Nucleus accumbens (tissue), 56 donors: ENCODE measurements at places on chromosomes 2 and 18.

DNA sequence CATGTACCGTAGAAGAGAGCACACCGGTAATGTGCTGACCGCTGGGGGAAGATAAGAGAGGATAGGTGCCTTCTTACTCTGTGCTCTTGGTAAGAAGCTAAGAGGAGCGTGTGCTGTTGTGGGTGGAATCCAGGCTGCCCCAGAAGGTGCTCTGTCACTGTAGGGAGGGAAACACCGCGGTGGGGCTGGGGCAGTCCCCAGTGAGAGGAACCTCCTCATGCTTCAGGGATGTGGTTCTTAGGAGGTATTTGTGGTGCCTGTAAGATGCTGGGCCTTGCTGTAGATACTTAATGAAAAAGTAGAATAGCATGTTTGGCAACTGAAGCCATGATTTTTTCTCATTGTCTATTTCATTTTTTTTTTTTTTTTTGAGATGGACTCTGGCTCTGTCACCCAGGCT is 1.1 kb downstream of the COLEC11 start:
- DNase-seq, result no peak

GRCh38 chr18:45553723-45554388 is 61.4 kb upstream of the SLC14A2 start:
- no peak for DNase-seq

- DNase-seq, result no peak
Measured at GRCh38 chr2:223873672-223874071, 36.3 kb upstream of the AP1S3 start.

DNA sequence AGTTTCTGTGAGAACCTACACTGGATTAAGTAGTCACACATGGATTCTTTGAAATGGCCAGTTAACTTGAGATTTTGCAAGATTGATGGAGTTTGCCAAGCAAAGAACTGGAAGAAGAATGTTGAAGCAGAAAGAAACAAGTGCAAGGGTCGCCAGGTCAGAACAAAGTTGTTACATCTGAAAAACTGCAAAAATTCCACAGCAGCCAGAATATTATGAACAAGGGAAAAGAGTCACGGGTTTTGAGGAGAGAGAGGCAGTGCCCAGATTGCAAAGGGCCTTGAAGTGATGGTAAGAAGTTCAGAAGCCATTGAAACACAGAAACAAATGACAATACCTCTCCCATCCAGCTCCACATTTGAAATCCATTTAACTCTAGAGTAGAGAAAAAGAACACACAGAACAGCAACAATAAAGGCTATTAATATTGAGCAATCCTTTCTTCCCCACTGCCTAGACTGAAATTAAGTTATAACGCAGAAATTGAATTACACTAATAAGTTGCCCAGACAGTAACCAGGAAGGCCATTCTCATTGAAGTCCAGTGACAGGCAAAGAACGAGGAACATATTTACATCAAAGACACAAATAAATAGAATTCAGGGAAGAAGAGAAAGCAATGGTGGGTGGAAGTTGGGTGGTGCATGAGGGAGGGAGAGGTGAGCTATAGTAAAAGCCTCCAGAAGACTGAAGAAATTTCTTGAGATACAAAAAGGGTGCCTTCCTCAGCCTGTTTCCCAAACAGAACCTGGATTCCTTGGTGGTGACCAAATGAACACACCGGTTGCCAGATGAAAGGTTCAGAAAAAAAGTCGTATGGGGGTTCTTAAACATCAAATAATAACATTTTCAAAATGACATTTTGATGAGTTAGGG is 80.6 kb downstream of the ARHGAP15 start:
- no peak for DNase-seq

DNA sequence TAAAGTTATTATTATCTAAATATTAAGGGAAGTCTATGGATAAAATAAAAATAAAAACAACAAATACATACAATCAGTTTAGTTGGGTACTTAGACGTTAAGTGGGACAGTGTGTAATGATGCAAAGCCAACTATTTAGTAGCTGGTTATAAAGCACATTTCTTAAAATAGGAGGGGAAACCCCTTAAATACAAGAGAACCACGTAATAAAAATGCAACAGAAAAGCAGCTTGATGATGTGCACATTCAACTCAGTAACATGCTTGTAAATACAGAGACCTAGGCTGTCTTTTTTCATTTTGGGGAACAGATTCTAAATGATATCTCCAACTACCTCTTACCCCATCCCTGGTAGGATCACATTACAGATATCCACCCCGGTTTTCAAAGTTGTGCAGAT is 134.3 kb upstream of the AQP4 start:
- DNase-seq, result no peak

DNA sequence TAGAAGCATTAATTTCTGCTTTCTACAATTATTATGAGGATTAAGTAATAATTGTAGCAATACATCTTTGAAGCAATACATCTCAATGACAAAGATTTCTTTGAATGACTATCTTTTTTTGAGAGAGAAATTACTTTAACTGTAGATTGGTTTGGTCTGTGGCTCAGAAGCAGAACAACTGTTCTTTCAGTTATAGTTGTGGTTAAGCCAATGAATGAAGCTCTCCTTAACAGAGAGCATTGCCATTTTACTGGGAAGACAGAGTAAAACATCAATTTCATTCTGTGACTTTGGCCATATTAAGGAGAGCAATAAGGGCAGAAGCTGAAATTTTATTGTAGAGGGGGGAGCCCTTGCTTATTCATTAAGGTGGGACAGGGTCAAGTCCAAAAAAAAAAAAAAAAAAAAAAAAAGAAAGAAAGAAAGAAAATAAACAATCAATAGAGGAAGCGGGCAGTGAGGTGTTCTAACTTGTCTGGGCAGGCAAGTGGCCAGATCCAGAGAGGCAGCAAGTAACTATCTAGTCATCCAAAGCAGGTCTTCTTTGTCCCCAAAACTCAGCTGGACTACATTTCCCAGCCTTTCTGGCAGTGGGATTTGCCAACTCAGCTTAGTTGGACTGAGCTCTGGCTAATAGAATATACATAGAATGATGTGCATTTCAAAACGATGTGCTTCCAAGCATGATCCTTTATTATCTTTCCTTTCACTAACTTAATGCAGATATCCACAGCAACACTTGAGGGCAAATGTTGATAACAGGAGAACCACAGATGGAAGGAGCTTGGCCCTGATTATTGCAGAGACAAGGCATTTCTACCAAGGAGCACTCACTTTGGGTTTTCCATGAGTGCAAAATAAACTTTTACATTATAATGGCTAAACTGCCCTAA is 462.7 kb upstream of the CDH20 start:
- DNase-seq, result no peak

DNA sequence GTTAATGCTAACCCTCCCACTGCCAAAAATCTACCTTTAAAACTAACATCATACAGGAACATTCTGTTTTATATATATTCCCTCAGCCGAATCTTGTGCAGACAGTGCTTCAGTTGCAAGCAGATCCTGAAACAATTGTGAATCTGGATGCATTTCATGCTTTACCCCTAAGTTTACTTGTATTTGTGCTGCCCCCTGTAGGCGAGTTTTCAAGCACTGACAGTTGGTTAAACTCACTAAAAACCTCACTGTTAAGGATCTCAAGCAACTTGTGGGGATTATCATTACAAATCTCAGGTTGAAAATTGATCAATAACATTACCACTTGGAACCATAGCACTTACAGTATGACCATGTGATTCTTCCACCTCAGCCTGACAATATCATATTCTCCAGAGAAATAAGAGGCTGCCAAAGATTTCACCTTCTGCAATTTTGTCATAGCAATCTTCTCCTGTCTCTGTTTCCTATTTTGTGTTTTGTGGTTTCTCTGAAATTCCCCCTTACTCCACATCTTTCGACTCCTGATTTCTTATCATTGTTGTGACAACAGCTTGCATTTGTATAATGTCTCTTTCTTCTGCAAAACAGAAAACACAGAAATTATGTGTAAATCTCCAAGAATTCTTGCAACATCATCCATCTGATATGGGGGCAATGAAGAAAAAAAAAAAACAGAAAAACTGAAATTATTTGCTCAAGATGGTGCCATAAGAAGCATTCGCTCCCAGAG is 354.6 kb upstream of the SETBP1 start:
- DNase-seq, result no peak

DNA sequence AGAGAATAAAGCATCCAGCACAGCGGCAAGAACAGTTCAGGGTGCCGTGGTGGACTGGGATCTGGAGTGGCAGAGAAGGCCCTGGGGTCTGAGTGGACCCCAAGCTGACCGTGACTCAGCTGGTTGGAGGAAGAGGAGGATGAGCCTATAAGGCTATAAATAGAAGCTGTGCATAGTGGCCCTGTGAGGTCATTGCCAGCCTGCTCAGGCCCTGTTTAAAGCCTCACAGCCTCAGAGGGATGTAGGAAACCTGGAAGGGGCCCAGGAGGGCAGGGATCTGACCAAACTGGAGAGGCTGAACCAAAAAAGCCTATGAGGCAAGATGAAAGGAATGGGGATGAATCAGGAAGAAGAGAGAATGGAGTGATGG is 11.3 kb upstream of the DES start:
- DNase-seq, result no peak

- DNase-seq, result no peak
Measured at GRCh38 chr2:86204458-86204857, 5.2 kb downstream of the MRPL35 start.

- no peak for DNase-seq
Measured at GRCh38 chr2:33561872-33562271, 37.2 kb downstream of the FAM98A start.
